Thymus (tissue), 14 donors: ENCODE measurements at places on chromosomes 3 and 15.

DNA sequence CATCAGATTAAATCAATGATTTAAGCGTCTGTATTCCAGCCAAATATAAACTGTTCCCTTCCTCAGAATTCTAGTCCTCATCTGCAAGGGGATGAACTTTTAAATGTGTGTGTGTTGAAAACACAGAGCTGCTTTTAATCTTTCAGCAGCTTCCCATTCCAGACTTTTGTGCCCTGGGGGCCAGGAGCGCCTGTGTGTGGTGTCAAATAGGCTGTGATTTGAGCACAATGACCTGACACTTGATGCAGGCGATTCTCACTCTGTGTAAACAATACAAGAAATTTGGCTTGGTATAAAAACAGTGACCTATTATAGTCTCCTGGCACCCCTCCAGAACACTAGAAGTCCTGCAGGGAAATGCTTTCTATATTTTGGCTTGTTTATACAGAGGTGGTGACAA, 274.6 kb upstream of the ROPN1 start:
- DNase-seq = no peak

GRCh38 chr3:101262393-101263240, 57.8 kb downstream of the IMPG2 start:
- DNase-seq = peak; percentile 18

DNA sequence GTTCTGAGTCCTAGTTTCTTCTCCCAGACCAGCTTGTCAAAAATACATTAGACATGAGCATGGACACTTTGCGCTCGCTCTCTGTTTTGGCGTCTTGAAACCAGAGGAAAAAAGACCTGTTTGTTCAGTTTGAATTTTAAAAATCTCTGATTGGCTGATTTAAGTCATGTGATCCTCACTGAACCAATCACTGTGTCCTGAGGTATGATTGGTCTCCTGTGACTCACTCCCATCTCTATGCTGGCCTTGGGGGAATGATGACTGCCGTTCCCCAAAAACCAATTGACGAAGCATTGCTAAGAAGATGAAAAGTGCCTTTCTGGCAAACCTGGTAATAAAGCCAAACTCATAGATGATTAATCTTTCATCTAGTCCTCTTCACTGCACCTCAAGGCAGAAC, 256.5 kb downstream of the IL5RA start:
- no peak for DNase-seq

- DNase-seq = no peak
These were observed 1.1 kb downstream of the TFDP2 start for GRCh38 chr3:142148044-142148791.

- DNase-seq = no peak
These were observed 499.6 kb upstream of the CCDC54 start for GRCh38 chr3:106877627-106878026.

- no peak for DNase-seq
These were observed 836.2 kb downstream of the AGBL1 start for GRCh38 chr15:86915811-86916331.

DNA sequence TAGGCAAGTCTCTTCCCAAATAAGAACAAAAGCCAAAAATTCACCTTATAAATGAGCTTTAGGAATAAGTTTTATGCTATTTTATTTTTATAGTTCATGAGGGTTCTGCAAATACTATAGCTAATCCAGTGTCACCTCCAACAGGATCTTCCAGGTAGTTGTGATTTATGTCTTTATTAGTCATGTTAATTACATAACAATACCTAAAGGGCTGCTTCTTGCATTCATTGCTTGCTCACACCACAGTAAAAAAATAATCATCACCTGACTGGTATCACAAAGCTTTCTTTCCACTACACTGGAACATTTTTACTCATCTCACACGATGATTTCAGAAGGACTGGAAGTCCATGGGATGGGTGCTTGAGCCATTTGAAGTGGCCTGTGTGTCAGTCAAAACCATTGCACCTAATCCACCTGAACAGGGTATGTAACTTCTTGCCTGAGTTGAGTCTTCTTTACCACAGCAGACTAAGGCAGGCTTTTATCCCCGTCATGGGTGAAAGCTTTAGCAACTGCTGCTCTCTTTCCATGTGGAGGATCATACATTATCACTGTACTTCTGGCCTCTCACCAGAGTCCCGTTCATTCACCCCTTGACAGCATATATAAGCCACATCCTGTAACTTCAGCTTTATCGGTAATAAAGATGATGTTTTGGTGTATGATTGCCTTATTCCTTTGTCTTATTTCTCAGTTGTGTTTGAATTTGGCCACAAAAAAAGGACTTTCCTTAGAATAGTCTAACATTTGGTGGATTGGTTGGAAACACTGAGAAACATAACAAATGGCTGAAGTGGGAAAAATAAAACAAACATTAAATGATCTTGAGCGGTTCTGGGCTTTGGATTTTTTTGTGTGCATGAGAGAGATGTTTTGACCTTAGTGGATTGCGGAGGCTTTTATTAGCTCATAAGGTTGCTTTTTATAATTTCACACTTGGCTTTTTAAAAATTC, 382.6 kb upstream of the THBS1 start:
- no peak for DNase-seq

GRCh38 chr3:126937533-126937932, 45.4 kb upstream of the PLXNA1 start:
- DNase-seq = no peak

- peak; percentile 13 for DNase-seq
These were observed 113.9 kb upstream of the MANF start for GRCh38 chr3:51271172-51271571.

GRCh38 chr3:159807137-159808040, 181.2 kb upstream of the IL12A start:
- DNase-seq = no peak
